ENCODE measurements at places on chromosomes 13 and 19.

DNA sequence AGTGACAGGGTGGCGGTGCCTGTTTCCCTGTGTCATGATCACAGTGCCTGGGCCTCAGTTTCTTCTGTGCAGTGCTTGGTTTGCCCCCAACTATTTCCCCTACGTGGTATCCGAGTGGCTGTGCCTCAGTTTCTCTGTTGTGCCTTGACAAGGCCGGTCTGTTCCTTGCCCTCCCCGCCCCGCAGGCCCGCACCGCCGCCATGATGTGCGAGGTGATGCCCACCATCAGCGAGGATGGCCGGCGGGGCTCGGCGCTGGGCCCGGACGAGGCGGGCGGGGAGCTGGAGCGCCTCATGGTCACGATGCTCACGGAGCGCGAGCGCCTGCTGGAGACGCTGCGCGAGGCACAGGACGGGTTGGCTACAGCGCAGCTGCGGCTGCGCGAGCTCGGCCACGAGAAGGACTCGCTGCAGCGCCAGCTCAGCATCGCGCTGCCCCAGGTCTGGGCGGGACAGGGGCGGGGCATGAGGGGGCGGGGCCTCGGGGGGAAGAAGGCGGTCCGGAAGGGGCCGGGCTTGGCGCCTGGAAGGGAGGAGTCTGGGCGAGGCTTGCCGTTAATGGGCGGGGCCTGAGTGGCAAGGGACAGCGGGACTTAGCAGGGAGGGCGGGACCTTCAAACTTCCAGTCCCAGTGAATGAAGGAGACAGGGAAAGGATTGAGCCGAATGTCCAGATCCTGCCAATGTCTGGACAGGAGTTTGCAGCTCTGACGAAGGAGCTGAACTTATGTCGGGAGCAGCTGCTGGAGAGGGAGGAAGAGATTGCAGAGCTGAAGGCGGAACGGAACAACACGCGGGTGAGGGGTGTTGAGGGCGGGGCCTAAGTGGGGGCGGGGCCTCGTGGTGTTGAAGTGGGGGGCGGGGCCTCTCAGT, 8.6 kb downstream of the PPFIA3 start:
- peaks cover 4% of the 10 kb centered on the region for H3K27me3 ChIP-seq
- H3K4me3 ChIP-seq: no peak overlapping the region
- no peaks in the 10 kb centered on the region for H3K36me3 ChIP-seq

DNA sequence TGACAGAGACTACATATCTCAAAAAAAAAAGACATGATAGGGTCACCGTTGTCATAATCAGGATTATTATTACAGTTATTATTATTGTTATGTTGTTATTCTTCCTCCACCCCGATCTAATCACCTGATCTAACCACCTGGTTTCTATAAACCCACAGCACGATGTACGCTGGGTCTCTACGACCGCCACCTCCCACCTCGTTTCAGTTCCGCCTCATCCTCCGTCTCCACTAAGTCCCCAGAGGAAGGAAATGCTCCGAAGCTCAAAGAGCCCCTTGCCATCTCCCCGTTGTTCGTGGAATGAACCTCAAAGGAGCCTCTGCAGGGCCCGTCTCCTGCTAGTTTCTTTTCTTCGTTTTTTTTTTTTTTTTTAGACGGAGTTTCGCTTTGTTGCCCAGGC, 15.9 kb upstream of the MEIS3 start:
- no peaks in the 10 kb centered on the region for H3K36me3 ChIP-seq
- H3K4me3 ChIP-seq: no peak overlapping the region
- H3K4me1 ChIP-seq: no peaks in the 10 kb centered on the region
- peaks cover 2% of the 10 kb centered on the region for H3K27me3 ChIP-seq

GRCh38 chr13:49681842-49682435, 9.3 kb downstream of the EBPL start:
- no peak for DNase-seq
- H3K4me3 ChIP-seq: no peak overlapping the region
- no peaks in the 10 kb centered on the region for H3K4me1 ChIP-seq
- H3K36me3 ChIP-seq: peaks cover 5% of the 10 kb centered on the region

DNA sequence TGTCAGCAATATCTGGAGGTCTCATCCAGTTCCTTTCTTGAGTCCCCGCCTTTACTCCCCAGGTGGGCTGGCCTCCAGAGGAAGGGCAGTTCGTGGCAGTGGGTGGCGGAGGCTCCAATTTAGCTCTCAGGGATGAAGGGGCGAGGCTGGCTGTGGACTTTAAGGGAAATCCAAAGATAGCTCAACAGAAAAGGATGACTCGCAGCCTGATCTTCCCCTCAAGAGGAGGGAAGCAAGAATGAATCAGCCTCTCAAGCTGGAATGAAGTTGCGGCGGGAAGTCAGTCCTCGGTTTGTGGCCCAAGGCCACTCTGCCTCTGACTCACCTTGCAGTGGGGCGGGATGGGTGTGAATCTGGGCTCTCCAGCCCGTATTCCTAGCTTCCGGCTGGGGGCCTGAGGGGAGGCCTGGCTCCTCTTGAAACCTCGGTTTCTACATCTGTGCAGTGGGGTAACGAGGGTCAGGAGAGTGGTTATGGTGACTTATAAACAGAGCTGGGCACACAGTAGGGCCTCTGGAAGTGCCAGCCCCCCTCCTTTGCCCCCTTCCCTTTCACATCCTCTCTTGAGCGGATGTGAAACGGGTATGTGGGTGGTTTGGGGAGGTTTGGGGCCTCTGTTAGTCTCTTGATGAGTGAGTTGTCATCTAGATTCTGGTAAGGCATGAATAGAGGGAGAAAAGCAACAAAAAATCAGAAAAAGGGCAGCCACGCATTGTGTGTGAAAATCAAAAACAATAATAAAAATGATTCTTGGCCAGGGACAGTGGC, 10.5 kb upstream of the SMG9 start:
- H3K27ac ChIP-seq: peak overlapping the region; percentile 61
- peak; percentile 68 for DNase-seq
- H3K27me3 ChIP-seq: no peaks in the 10 kb centered on the region
- H3K4me1 ChIP-seq: peaks cover 17% of the 10 kb centered on the region
- H3K4me3 ChIP-seq: no peak overlapping the region
- no peaks in the 10 kb centered on the region for H3K36me3 ChIP-seq

- DNase-seq: no peak
- H3K27ac ChIP-seq: no peak overlapping the region
- H3K4me1 ChIP-seq: peaks cover 18% of the 10 kb centered on the region
- no peak overlapping the region for H3K4me3 ChIP-seq
Observed at GRCh38 chr13:66639044-66639443, 591.1 kb downstream of the PCDH9 start.

GRCh38 chr13:24361852-24362366, 52.5 kb downstream of the C1QTNF9 start:
- H3K27ac ChIP-seq: no peak overlapping the region
- H3K4me3 ChIP-seq: no peak overlapping the region
- H3K4me1 ChIP-seq: no peaks in the 10 kb centered on the region

DNA sequence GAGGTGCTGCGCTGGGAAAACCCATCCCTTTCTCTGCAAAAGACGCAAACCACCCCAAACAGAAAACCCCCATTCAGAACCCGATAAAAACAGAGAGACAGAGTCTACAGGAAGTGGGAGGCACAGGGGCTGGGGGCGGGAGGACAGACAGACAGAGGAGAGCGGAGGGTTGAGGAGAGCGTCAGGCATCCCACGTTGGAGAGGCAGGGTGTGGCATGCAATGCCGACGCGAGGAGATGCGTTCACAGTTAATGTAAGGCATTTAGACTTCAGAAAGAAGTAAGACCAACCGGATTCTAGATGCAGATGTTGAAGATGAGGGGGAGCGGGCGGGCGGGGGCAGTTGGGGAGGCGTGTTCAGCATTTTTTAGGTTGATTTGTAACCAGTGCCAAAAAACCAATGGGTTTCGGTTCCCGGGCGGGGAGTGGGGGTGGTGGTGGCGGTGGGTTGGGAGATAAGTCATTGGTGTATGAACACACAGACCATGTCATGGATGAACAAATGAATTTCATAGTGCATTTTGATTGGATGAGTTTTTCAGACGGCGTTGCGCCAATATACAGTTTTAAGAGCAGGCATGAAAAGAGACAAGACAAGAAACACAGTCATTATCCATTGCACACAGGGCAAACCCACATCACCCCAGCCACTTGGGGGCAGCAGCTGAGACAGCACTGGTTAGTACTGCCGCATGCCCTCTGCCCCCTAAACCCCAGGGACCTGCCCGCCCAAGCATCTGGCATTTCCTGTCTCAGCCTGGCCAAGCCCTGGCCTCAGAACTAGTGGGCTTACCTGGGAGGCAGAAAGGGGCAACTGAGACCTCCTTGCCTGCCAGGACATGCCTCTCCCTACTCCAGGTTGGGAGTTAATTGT, 91.3 kb downstream of the IER2 start:
- H3K36me3 ChIP-seq: no peaks in the 10 kb centered on the region
- H3K27ac ChIP-seq: no peak overlapping the region
- no peaks in the 10 kb centered on the region for H3K4me1 ChIP-seq
- H3K27me3 ChIP-seq: no peaks in the 10 kb centered on the region
- DNase-seq: no peak

- no peak overlapping the region for H3K4me3 ChIP-seq
- H3K4me1 ChIP-seq: no peaks in the 10 kb centered on the region
- DNase-seq: no peak
- no peaks in the 10 kb centered on the region for H3K36me3 ChIP-seq
Observed at GRCh38 chr13:95652244-95652764, 7.8 kb upstream of the DZIP1 start.

- no peaks in the 10 kb centered on the region for H3K36me3 ChIP-seq
- no peaks in the 10 kb centered on the region for H3K27me3 ChIP-seq
Observed at GRCh38 chr13:44895953-44896335, 93.3 kb downstream of the NUFIP1 start.

DNA sequence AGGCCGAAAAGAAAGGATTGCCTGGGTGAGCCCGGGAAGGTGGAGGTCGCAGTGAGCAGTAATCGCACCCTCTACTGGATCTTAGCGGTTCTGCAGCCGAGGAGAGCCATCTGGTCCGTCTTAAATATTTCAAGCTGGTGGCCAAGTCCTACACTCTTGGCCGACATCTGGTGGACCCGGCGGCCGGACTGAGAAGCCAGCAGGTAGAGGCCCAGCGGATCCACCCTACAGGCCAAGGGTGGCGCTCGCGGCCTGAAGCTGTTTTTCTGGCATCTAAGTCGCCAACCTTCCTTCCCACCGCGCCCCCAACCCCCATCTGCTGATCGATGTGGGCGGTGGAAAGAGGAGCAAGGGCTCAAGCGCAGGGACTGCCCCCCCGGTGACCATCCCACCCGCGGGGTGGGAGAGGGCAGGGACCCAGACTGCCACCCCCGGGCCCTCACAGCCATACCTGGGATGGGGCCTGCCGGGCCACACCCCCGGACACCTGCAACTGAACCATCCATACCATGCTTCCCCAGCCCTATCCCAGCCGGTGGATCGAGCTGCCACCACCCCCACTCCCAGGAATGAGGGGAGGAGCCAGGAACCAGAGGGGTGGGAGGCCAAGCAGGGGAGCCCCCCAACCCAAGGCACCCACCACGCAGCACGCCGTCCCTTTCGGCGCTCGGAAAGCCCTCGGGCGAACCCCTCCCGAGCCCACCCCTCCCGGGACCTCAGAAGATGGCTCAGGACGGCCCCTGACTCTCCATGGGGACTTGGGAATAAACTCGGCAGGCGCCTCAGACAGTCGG, 46.3 kb upstream of the ZNF730 start:
- peaks cover under 1% of the 10 kb centered on the region for H3K4me1 ChIP-seq
- no peaks in the 10 kb centered on the region for H3K27me3 ChIP-seq
- no peaks in the 10 kb centered on the region for H3K36me3 ChIP-seq
- no peak overlapping the region for H3K4me3 ChIP-seq
- H3K27ac ChIP-seq: no peak overlapping the region
- no peak for DNase-seq
